Left ventricle myocardium superior (tissue), 1 donor: ENCODE measurements at places on chromosomes 11 and 22.

GRCh38 chr11:104522650-104523049 lies 358.7 kb upstream of the PDGFD start:
- no peak for DNase-seq

- DNase-seq, result no peak
Measured at GRCh38 chr11:116701297-116701801, 71.4 kb downstream of the BUD13 start.

DNA sequence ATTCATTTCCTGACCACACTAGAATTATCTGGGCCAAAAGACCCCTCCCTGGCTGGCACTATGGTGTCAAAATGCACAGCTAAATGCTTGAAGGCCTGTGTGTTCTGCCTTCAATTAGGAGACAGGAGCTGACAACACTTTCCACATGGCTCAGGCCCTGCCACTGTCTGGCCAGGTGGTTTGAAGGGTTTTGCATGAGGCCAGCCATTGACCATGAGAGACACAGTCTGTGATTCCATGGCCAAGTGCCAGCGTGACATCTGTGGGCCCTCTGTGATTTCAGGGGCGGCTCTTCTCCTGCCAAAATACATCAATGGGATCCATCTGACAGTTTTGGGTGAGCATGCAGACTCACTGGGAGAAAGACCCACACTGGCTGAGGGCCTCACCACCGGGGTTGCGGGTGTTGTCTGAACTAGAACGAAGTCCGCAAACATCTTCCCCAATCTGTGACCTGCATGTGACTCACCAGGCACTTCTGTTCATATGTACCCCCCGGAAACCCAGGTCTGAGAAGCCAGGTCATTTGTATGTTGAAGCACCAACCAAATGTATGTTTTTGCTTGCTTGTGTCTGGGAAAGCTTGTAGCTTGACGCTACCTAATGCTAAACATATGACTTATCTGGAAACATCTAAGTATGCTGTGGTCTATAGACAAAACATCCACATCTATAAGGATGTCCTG lies 20.7 kb upstream of the NAV2 start:
- no peak for DNase-seq

- DNase-seq, result no peak
Measured at GRCh38 chr11:87597725-87598124, 560.0 kb downstream of the TMEM135 start.

GRCh38 chr22:27278946-27279345 lies 522.6 kb downstream of the MN1 start:
- no peak for DNase-seq

- DNase-seq, result no peak
Measured at GRCh38 chr22:36257948-36258670, 5.2 kb downstream of the APOL1 start.

DNA sequence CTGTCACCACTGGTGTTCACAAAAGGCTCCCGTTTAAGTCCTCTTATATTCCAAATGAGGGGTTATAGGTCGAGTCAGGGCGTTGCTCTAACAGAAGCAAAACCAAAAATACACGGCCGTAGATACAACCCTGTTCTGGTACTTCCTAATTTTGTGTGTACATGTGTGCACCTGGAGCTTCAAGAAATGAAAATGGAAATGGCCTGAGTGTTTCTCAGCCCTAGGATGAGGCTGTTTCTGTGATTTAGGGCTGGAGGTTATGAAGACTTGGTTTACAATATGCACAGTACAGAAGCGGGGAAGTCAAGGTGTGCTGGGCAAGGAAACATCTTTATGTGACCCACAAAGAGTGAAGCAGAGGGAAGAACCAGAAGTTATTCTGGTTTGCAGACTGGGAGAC lies 110.4 kb upstream of the OR4B1 start:
- DNase-seq, result no peak

GRCh38 chr11:9838961-9839360 lies 175.1 kb downstream of the SWAP70 start:
- no peak for DNase-seq

DNA sequence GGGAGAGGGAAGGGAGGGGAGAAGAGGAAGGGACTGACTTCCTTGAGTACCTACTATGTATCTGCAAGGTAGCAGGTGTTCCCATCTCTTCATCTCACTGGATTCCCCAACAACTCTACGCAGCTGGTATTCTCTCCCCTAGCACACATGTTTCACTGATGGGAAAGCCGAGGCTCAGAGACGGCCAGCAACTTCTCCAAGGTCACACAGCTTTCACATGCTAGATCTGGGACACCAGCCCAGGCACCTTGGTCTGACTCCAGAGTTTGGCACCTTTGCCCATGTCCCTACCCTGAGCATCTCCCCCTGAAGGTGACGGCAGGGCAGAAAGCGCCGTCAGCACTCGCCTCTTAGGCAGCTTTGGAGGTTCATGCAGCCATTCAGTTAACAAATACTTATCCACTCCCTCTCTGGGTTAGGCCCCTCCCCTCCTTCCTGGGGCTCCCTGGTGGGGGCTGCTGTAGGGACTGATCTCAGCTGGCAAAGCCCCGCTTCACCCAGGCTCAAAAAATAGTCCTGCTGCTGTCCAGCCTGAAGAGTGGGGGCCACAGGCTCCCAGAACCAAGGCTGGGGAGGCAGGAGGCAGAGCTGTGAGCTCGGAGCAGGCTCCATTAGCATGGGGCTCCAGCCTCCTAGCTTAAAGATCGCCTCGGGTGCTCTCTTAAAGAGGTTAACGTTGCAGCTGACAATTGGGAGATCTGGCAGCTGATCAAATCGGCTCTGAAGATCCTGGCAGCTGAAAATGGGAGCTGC lies 79.4 kb downstream of the IGLL1 start:
- DNase-seq, result no peak

GRCh38 chr11:119730789-119731386 lies 1.9 kb upstream of the NECTIN1 start:
- no peak for DNase-seq

GRCh38 chr11:70567680-70568034 lies 169.3 kb downstream of the CTTN start:
- DNase-seq, result no peak

DNA sequence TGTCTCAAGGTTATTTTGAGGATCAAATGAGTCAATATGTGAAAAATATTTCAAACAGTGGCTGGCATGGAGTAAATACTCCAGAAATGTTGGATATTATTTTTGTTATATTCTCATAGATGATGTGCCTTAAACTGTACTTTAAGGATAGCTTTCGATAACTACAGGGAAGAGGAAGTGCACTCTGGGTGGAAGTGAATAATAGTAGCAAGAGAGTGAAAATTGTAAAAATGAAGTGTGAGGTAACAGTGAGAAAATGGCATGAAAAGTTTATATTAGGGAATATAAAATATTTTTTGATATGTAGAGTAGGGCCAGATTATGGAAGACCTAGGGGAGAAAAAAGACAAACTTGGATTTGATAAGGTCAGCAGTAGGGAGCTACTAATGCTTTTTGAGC lies 258.9 kb downstream of the TMEM135 start:
- DNase-seq, result no peak

DNA sequence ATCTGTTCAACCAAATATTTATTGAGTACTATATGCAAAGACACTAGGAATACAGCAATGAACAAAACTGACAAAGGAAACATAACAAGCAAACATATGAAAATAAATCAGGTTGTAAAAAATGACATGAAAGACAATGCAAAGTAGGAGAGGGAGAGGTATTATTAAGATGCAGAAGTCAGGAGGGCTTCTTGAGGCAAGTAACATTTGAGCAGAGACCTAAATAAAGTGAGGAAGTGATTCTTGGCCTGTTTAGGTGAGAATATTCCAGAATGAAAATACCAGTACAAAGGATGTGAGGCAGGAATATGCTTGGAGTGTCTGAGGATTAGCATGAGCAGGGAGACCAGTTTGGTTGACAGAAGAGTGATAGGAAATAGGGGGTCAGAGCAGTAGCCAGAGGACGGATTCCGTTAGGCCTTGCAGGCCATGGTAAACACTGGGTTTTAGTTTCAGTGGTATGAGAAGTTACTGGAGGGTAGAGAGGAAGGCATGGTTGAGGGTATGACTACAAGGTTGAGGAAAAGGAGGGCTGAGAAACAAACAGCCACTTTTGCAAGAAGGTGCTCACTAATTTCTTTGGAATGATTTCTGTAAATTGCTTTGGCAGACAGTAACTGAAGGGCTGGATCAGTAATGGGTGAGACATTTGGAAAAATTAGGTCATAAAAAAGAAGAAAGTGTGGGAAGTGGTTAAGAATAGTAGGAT lies 191.9 kb downstream of the SWAP70 start:
- no peak for DNase-seq

- peak; percentile 29 for DNase-seq
Measured at GRCh38 chr22:50219800-50220602, 19.2 kb downstream of the SELENOO start.

DNA sequence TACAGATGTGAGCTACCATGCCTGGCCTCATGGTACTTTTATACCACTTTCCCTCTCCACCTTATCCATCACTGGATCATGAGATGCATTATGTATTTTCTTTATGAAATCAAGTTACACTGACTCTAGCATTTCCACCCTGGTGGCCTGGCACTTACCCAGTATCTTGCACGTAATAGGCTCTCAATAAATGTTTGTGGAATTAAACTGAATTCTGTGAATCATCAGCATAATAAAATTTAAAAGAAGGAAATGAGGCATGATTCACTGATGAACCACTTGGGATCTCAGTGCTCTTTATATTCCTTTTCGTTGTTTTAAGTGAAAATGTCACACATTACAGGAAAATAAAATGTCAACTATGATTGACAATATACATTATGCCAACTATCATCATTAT lies 25.1 kb downstream of the ADM start:
- DNase-seq, result no peak

DNA sequence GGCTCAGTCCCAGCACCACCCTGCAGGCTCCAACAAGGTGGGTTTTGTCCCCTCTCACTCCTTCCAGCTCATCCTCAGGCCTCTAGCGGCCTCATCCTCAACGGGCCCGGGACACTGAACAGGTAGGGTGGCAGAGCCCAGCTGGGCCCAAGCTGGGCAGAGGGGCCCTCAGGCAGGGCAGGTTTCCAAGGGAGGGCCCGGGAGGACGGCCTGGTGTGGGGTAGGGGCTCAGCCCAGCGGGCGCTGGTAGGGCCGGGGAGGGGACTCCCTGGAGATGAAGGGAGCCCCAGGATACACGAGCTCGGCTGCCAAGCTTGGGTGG lies 2.5 kb upstream of the IFITM10 start:
- no peak for DNase-seq

- DNase-seq, result no peak
Measured at GRCh38 chr11:3094223-3094824, 37.1 kb upstream of the CARS1 start.

DNA sequence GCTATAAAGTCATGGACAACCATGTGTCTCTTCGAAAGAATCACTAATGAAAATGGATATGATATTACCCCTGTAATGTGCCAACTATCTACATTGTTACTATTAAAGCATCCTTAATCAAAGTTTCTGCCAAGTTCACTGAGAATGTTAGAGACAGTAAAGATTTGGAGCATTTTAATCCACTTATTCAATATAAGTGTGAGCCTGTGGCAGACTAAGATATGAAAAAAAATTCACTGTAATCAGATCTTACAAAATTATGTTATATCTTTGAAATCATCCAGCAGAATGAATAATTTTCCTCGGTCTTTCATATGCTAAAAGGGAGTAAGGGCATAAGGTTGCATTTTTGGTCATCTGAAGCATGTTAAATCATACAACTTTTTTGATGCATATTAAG lies 49.9 kb downstream of the MAML2 start:
- no peak for DNase-seq

DNA sequence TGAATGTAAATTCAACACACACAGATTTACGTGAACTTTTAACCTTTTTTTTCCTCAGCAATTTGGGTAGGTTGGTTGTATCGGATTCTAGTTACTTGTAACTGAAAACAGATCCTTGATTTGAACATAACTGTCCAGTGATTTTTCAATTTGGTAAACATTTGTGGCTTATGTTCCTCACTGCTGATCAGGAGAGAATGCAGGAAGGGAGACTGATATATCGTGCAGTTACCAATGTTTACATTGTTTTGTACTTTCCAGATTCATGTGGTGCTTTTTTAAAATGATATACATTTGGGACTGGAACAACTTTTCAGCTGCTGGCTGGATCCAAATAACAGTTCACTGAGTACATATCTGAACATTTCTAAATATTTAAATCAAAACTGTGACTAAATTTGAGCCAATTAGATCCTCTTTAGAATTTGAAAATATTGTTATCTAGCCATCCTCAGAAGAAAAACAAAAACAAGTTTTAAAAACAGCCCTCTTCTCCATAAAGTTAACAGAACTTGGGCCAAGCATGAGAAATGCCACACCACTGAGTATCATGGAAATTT lies 84.3 kb upstream of the MTMR2 start:
- no peak for DNase-seq

DNA sequence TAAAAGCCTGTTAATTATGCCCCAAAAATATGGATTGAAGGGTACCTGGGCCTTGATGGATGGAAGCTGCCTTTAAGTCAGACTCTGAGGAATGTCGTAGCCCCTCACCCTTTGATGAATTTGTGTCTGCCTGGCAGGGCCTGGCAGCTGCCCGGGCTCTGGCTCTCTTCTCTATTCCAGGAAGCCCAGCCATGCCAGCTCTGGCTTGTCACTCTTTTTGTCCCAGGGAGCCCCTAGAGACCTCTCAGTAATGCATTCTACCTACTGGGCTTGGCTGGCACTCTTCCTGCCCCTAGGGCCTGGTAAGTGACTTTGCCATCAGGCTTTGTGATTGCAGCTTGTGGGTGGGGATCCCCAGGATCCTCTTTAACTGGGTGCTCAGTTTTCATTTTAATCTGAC lies 103.8 kb downstream of the GRIK4 start:
- no peak for DNase-seq

DNA sequence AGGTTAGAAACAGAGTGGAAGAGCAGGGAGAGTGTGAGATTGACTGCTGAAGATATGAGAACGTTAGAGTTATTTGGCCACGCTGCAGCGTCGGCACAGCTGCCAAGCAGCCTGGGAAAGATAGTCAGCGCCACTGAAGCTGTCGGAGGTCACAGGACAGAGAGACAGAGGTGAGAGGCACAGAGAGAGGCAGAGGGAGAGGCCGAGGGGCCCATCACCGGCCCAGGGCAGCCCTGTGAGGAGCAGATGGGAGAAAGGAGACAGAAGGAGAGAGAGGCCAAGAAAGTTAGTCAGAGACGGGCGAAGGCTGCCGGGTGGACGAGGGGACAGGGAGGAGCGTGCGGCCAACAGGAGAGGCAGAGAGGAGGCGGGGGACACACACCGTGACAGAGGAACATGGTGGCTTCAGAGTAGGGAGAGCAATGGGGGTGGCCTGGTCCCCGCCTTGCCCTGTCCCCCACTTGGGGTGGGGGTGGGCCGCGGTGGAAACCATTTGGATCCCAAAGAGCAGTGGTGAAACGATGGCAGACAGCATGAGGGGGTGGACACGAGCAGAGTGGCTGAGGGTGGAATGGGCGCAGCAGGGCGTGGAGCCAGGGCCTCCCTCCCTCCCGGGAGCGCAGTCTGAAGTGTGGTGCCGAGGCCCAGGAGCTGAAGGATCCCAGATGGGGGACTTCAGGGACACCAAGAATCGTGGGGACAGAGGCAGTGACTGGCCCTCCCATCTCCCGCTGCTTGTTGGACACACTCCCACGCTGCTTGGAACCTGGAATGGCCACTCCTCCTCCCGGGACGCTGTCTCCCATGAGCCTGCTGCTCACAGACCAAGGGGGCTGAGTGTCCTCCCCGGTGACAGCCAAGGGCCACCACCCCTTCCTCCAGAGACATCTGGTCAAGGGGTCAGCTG lies 26.6 kb downstream of the LRRC10B start:
- peak; percentile 71 for DNase-seq
